ENCODE measurements at places on chromosomes 7 and 10.

- DNase-seq: no peak
These were observed 417.1 kb downstream of the TCERG1L start for GRCh38 chr10:130894471-130894870.

DNA sequence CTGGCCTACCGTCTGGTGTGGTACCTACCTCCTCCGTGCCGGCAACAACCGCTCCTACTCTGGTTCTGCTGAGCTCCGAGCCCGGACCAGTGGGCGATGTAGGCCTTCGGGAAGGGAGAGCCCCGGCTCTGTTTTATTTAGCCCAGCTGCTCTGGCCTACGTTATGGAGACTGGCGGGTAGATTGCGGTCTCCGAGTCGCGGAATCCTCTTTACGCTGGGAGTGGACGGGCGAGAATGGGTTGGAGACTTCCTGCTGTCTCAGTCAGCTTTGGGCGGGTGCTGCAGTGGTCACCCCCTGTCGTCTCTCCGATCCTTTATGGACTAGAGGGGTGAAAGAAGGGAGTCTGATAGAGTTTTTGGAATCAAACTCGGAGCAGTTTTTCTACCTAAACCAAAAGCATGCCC, 406 bp downstream of the CBLL1 start:
- DNase-seq: no peak

GRCh38 chr7:131057794-131058070, 269.9 kb upstream of the MKLN1 start:
- no peak for DNase-seq

DNA sequence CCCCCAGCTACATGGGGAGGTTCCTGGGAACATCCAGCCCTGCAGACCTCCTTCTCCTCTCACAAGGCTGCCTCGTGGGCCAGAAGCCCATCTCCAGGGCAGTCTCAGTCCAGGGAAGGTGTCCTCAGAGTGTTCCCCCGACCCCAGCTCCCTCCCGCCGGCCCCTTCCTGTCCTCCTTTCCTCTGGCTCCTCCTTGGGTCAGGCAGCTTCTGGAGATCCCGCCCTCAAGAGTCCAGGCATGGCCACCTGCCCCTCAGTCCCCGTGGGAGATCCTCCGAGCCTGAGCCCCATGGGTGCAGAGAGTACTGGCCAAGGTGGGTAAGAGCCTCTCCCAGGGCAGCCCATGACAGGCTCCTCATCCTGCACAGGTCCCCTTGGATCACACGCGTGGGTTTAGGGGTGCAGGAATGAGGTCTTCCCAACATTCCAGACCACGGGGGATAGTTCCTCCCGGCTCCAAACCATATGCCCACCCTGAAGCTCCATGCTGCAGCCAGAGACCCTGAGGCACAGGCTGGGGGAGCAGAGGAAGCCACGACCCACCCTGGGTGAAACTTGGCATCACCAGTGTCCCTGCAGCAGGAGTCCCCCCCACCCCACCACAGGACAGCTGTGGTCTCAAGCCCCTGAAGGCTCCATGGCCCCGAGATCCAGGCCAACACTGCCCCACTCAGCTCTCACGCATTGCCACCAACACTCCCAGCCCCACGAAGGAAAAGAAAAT, 65.5 kb downstream of the OAT start:
- no peak for DNase-seq

GRCh38 chr7:121334376-121334775, 5.6 kb downstream of the WNT16 start:
- DNase-seq: no peak

GRCh38 chr10:131947631-131948347, 33.9 kb downstream of the BNIP3 start:
- no peak for DNase-seq

DNA sequence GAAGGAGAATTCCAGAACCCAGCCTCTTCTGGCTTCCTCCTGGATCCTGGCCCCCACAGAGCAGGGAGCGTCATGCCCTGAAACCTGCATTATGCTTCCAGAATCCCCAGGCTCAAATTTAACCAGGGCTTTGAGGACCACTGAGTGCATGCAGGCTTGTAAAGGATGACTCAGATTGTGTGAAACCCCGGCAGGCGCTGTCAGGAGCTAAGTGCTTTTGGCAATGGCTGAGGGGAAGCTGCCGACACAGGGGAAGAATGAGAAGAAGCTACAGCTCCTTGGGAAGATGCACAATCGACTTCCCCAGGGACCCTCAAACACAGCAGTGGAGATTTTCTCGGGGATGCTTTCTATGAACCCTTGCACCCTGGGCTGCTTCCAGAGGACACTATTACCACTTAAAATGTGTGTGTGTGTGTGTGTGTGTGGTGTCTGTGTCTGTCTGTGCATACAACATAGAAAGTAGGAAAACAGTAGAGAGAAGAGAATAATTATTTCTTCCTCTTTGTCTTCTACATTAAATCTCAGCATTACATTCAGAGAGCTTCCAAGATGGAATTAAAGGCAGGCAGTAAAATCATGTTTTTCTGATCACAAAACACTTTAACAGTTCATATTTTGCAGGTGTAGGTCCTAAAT, 183.5 kb upstream of the INHBA start:
- DNase-seq: no peak

- DNase-seq: no peak
These were observed 192.7 kb downstream of the PTPRN2 start for GRCh38 chr7:158394936-158395335.

- no peak for DNase-seq
These were observed 114.0 kb upstream of the COBL start for GRCh38 chr7:51430480-51431086.

GRCh38 chr10:60989400-60989876, 45.5 kb upstream of the RHOBTB1 start:
- no peak for DNase-seq

- DNase-seq: no peak
These were observed 87.7 kb upstream of the PDK4 start for GRCh38 chr7:95684037-95684436.

- DNase-seq: peak; percentile 45
These were observed at the start of gene ZMIZ1 for GRCh38 chr10:79068562-79069324. ZMIZ1 (plus strand) TSS chr10:79068966; CDS start chr10:79201633, 132,667 bp downstream.

All from cortex of kidney (tissue), 1 donor.